ENCODE measurements at places on chromosomes 7 and 10.

- no peak for DNase-seq
These were observed 83.6 kb downstream of the ZNF277 start for GRCh38 chr7:112290065-112290464.

GRCh38 chr10:22850541-22850940 lies 77.3 kb upstream of the ARMC3 start:
- no peak for DNase-seq

GRCh38 chr10:113503930-113504329 lies 48.9 kb upstream of the HABP2 start:
- no peak for DNase-seq

DNA sequence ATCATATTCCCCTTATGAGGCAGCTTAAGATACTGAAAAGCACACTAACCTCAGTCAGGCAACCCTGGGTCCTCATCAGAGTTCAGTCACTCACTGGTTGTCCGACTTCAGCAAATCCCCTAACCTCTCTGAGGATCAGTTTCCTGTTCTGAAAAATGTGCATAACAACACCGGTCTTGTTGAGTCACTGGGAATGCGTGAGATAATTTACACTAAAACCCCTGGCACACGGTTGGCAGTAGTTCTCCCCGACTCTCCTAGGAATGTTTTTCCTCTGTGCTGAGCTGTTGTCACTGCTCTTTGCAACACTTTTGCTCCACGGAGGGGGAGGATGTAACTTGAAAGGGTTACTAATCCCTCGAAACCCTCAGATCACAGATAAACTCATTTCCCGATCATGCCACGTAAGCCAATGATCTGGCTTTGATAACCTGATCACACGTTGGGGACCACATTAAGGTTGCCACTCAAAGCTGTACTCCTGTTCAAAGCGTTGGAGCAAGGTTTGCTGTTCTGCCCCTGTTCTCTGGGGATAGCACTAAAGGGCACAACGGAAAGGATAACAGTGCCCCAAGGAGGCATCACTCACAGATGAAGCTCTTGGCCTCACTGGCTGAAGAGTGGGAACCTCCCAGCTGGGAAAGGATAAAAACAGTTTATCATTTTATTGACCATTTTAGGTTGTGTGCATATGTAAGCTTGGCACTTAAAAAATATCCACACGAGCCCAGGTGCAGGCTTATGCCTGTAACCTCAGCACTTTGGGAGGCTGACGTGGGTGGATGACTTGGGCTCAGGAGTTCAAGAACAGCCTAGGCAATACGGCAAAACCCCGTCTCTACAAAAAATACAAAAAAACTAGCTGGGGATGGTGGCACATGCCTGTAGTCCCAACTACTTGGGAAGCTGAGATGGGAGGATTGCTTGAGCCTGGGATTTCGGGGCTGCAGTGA lies 5.0 kb upstream of the RBM17 start:
- DNase-seq, result no peak

DNA sequence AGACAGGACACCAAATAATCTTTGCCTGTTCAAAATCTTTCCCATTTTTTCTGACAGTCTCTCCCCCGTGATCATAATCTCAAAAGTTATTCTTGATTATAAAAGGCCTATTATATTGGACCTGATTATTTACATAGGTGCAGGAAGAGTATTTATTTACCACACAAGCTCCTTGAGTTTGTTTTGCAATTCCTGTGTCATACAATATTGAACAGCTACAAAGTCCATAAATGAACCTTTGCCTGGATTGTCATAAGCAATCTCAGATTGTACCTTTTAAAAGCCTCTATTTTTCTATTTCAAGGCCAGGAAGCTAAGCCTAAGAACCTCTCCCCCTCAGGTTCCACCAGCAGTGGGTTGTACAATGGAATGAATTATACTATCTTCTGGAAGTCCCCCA lies 183.9 kb upstream of the MEOX2 start:
- DNase-seq, result no peak

DNA sequence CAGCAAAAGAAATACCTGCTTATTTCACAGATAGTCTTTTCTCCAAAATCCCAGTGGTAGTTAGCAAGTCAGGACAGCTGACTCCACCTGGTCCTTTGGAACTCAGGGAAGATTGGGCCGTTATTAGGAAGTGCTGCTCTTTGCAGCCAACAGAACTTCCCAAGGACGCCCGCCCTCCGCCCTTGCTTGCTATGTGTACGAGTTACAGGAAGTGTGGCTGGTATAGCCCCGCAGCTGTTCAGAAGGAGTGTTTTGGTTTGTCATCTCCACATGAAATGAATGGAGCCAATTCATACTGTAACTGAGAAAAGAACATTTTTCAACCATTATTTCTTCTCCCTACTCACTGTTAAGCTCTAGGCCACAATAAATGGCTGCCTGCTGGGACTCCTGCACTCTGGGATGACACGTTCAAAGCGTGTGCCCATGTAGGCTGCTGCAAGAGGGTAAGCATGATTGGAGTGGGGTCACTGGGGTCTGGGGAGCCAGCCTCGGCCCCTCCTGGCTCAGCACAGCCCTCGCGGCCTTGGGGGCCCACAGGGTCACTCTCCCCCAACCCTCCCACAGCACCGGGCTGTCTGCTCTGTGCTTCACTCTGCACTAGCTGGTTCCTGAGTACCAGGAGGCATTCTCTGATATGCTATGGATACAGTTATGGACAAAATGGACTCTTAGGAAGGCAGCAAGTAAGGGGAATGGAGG lies 244.0 kb downstream of the EBF3 start:
- DNase-seq, result no peak
